ENCODE measurements at places on chromosomes 3 and 15.

- no peak for DNase-seq
These were observed 58.5 kb upstream of the CTSH start for GRCh38 chr15:79003301-79003700.

DNA sequence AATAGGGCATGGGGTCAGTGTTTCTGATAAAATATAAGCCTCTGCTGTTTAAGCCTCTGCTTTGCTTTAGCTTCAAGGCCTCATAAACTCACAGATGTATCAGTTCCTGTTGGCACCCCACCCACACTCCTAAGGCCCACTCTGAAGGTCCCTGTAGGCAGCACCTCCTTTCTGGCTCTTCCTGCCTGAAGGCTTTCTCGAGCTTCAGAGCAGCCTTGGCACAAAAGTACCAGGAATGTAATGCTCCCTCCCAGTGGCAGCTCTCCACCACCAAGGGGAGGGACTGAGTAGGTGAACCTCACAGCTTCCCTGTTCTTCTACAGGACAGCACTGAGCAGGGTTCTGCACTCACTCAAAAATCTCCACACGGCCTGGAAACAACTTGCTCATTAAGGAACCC, 102.2 kb downstream of the ABHD5 start:
- no peak for DNase-seq

- DNase-seq: no peak
These were observed 148.4 kb upstream of the GBE1 start for GRCh38 chr3:81909796-81910195.

- DNase-seq: no peak
These were observed 65.4 kb downstream of the RASGRF1 start for GRCh38 chr15:79025201-79025600.

GRCh38 chr3:41035456-41036022, 163.8 kb upstream of the CTNNB1 start:
- DNase-seq: no peak

DNA sequence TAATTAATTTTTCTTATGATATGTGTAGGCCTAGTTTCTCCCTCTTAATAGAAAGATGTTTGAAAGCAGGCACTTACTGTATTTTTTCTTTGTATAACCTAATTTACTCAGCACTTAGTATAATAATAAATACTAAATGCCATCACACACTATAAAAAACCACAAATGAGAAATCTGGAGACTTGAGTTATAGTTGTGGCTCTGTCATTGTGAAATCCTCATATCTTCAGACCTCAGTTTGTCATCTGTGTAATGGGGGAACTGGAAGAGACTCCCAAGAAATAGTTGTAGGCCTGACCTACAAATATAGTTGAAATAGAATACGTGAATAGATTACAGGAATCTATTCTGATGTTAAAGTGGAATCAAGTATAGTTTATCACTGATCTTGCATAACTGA, 287.6 kb upstream of the DPH6 start:
- no peak for DNase-seq

GRCh38 chr3:173096140-173096539, 44.9 kb downstream of the SPATA16 start:
- no peak for DNase-seq

- DNase-seq: no peak
These were observed 345.1 kb upstream of the CBLB start for GRCh38 chr3:106213954-106214353.

DNA sequence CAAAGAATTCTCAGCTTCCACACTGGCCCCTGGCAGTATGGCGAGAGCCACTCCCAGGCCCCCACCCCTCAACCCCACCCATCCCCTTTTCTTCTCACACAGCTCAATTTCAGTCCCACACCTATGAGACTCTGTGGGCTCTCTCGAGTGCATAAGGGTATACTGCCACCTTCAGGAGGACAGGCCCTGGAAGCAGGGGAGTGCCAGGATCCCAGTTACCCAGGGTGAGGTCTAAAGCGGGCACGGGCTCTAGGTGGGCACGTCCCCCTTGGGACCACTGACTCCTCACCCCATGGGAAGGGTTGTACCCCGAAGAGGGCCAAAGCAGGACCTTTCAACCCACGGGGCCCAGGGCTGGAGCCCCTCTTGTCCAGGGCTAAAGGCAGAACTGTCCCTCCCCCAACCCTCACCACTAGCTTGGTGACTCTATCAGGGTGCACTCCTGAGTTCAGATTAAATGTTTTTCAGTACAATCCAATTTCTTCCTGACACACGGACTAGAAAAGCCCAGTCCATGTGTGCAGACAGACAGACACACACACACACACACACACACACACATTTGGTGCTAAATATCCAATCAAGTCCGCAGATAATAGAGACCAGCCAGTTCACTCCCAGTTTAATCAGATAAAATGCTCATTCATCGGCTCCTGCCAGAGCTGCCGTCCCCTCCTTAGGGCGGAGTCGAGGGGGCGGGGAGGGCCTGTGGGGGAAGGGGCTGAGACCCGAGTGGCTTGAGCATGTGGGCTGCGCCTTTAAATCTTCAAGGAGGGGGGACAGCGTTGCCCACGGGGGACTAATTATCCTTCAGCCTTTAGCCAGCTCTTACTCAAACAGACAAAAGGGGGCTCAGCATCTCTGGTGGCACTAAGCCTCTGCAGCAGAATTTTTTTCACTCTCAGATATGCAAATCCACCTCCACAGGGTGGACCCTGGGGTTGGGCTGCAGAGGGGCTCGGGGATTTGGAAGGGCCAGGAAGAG, 59.3 kb downstream of the CYP11A1 start:
- DNase-seq: peak; percentile 43

DNA sequence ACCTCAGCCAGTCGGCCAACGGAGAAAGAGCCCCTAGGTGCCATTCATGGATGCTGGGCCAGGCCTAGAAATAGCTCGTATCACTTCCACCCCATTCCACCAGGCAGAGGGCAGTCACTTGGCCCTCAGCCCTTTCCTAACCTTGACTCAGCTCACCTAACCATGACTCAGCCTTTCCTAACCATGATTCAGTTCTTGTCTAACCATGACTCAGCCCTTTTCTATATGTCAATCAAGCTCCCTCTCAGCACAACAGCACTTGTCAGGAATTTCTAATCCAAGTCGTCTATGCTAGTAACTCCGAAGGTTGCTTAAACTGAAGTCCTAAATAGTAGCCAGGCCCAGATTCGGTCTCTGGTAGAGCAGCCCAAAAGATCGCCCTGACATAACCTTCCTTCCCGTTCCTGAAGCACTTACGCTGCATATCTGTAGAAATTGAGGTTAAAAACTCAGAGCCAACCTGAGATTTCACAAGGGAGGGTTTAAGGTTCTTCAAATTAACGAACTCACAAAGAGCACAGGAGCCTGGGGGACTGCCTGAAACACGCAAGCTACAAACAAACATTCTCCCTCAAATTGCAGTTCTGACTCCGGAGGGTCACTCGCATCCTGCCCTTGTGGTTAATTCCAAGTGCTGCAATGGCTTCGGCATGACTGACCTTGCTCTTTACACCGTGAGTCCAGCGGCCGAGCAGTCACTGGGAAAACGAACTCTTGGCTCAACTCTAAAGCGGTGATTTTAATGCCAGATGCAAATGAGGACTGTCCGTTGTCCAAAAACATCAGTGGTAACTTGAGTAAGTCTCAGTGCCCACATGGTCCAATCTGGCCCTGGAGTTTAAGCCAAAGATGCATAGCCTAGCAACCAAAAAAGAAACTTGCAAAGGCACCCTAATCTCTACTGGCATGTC, 99.9 kb downstream of the ADAMTS17 start:
- DNase-seq: no peak

- DNase-seq: peak; percentile 77
These were observed 52.7 kb upstream of the SPATA12 start for GRCh38 chr3:57007521-57008460.

GRCh38 chr3:69294014-69294766, 91.7 kb downstream of the FRMD4B start:
- DNase-seq: no peak

DNA sequence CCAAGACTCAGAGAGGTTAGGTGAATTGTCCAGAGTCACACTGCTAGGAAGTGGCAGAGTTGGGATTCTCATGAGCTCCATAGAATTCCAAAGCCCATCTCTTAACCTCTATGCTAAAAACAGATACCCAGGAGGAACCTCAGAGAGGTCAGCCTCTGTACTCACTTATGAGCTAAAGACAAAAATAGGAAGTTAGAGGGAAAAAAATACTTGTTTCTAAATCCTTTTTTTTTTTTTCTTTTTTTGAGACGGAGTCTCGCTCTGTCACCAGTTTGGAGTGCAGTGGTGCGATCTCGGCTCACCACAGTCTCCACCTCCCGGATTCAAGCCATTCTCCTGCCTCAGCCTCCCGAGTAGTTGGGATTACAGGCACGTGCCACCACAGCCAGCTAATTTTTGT, 31.4 kb downstream of the FSD2 start:
- DNase-seq: no peak

DNA sequence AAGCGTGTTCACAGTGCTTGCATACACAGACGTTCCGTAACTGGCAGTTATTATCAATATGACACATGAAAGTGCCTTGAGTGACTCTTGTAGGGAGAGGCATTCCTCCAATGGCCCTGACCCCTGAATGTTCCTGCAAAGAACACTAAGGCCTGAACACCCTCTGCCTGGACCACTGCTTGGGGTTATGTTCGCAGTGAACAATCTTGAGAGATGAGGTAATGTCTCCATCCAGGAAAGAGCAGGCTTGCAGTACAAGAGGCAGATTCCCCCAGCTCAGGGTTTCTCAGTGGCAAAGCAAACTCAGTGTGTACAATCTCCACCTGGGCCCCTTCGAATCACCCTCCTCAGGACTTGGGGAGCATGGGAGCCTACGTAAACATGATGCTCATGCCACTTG, 324.6 kb downstream of the MAGI1 start:
- no peak for DNase-seq

- DNase-seq: peak; percentile 78
These were observed 21.6 kb downstream of the COL8A1 start for GRCh38 chr3:99659951-99660350.

DNA sequence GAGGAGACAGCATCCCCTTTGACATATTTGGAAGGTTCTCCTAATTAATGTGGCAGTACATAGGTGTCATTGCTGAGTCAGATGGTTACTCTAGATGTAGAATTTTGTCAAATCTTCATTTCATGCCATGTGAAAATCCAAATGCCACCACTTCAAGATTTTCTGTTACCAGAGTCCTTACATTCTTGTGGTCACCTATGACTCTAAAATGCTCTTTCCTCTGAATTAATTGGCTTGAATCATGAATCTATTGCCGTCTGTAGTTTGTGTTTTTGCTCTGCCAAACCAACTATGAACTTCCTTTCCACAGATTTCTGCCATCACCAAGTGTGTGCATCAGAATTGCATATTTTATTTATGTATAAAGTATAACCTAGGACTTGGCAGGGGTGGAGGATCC, 269.4 kb upstream of the ZPLD1 start:
- no peak for DNase-seq

DNA sequence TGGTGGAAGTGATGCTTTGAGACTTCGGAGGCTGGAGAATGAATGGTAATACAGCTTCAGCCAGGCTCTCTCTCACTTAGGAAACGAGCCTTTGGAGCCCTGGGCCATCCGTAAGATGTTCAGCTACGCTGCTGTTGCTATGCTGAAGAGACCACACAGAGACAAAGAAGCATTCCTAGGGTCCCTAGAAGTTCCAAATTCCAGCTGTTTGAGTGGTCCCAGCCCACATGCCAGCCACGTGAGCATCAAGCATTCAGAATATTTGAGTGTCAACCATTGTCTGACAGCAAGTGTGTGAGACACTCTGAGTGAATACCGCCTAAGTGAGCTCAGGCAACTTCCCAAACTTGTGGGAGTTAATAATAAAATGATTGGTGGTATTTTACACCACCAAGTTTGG, 212.9 kb downstream of the CD47 start:
- no peak for DNase-seq

DNA sequence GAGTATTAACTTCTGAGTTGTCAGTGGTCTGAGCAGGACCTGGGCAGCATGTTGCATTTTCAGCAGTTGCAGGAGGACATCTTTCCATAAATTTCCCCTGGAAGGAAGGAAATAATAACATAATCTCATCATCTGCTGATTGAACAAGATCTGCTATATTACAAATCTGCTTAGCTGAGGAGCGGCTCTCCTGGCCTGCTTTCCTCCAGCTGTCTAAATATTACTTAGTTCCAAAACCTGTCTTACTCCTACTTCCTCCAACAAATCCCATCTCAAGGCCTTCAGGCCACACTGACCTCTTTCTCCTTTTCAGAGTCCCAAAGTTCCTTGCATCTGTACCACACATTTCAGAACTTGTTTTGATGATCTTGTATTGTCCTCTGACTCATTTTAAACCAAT, 364.4 kb upstream of the MCTP2 start:
- no peak for DNase-seq

DNA sequence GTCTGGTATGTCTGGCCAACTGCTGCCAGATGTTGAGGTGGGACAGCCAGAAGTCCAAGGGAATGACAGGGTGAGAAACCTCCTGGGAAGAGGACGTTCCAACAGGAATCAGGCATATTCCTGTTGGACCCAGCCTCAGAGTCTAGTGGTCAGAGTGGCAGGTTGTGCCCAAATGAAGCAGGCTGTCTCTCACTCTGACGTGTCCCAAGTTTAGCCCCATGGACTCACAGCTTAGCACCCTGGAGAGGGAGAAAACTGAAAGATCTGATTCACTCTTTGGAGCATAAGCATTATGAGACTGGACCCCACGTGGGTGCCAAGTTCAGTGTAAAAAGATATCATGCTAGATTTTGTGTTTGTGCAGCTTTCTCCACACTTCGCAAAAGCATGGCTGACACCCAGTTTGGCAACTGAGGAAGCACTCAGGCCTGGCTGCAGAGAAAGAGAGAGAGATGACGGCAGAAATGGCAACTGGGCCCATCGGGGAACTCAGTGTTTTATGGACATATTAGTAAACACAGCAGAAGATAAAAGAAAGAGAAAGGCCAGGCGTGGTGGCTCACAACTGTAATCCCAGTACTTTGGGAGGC, 88.2 kb upstream of the LMCD1 start:
- no peak for DNase-seq

GRCh38 chr3:69092030-69092516, 7.3 kb downstream of the ARL6IP5 start:
- DNase-seq: peak; percentile 58

DNA sequence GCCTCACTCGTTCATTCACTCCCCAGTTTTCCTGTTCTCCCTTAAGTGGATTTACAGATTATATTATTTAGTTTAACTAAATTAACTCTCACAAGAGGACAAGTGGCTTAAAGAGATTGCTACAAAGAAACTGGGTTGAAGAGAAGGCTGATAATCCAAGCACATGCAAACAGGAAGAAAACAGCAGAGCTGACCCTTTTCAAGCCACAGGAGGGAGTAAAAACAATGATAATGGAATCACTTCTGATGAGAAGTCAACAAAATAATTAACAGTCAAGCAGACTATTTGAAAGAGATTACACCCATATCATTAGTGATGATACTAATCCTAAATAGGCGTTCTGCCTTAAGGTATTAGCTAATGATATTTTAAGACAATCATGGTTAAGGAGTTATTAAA, 31.7 kb downstream of the BOC start:
- DNase-seq: no peak

- no peak for DNase-seq
These were observed 310.2 kb downstream of the TBC1D5 start for GRCh38 chr3:17432236-17432635.

Data from endothelial cell of umbilical vein (primary cell).